ENCODE measurements at places on chromosomes 12 and 14. TPM values are rescaled to one million over a fixed set of nuclear protein-coding genes. Genes with fewer than 3 reads are reported as not detected.

- H3K27ac ChIP-seq: peak overlapping the region; percentile 37
- no peak overlapping the region for H3K4me3 ChIP-seq
- H3K4me1 ChIP-seq: peaks cover 32% of the 10 kb centered on the region
- H3K36me3 ChIP-seq: peaks cover 70% of the 10 kb centered on the region
These were observed 15.9 kb downstream of the RAB35 start for GRCh38 chr12:120100630-120101029.

DNA sequence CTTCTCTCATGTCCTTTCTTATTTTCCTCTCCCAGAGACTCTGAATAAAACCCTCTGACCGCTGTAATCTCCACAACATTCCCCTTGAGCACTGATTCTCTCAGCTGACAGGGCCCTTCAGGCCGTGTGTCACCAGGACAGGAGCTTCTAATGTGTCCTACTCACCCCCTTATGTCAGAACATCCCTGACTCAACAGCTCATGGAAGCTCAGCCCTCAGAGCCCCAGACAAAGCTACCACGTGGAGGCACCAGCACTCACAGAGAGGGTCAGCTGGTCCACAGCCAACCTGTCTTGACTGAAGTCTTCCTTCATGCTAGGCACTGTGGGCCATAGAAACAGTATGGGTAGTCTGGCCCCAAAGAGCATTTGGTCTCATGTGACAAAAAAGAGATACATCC is 49.8 kb downstream of the SMUG1 start:
- H3K36me3 ChIP-seq: no peaks in the 10 kb centered on the region
- H3K4me1 ChIP-seq: no peaks in the 10 kb centered on the region
- H3K4me3 ChIP-seq: no peak overlapping the region
- DNase-seq: no peak

Gene KHNYN
- total RNA-seq: 27.3 TPM

DNA sequence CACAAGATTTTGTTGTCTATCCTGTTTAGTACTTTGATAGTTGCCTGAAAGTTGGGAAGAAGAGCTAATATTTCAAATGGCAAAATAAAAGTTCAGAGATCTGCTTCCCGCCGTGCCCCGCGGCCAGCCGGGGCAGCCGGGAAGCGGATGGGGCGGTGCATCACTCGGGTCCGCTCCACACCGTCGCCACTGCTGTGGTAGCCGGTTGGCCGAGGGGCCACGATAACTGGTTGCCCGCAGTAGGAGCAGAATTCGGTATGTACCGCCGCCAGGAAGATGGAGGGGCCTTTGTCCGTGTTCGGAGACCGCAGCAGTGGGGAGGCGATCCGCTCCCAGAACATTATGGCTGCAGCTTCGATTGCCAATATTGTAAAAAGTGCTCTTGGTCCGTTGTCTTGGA is 427.2 kb upstream of the PDE3A start:
- H3K4me3 ChIP-seq: no peak overlapping the region
- no peak overlapping the region for H3K27ac ChIP-seq
- DNase-seq: no peak
- peaks cover 5% of the 10 kb centered on the region for H3K4me1 ChIP-seq
- H3K36me3 ChIP-seq: no peaks in the 10 kb centered on the region

Gene PLA2G1B
- 1.8 TPM for total RNA-seq

DNA sequence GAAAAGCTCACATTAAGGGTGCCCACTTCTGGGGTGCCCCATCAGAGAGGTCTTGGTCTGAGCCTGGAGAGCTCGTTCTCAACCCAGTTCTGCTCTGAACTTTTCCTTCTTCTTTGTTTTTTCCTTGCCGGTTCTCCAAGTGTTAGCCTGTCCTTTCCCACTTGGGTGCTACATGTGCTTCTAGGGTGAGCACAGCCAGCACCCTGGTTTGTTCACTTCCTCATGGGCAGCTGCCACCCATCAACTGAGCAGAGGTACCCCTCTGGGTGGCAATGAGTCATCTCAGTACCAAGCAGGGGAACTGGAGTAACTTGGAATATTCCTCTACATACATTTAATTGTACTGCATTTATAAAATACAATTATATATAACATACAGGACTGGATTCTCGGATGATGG is 3.9 kb upstream of the SYNE3 start:
- H3K4me3 ChIP-seq: no peak overlapping the region
- no peaks in the 10 kb centered on the region for H3K27me3 ChIP-seq
- peaks cover 57% of the 10 kb centered on the region for H3K4me1 ChIP-seq

Gene PHETA1
- total RNA-seq: 11.9 TPM

Gene TMEM30B
- 0.39 TPM for total RNA-seq

DNA sequence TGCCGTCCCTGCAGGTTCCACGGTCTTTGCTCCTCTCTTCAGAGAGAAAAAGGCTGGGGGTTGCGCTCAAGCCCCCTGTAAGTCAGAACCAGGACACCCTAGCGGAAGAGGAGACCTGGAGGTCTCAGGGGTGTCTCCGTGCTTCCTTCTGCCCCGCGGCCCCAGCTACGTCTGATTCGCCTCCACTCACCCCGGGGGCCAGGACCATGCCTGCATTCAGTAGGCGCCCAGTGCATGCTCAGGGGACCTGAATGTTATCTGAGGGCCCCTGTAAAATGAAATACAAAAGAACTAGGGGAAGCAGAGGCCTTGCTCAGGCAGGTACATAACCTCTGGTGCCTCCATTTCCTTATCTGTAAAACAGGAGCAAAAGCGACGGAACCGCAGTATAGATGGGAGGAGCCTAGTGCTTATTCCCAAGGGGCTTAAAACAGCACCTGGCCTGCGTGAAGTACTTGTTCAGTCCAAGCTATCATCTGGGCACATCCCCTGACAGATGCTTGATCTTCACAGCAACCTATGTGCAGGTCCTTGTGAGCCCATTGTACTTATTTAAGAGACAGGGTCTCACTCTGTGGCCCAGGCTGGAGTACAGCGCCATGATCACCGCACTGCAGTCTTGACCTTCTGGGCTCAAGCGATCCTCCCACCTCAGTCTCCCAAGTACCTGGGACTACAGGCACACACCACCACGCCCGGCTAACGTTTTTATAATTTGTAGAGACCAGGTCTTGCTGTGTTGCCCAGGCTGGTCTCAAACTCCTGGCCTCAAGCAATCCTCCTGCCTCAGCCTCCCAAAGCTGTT is 110.3 kb upstream of the NCOR2 start:
- H3K27me3 ChIP-seq: no peaks in the 10 kb centered on the region
- H3K27ac ChIP-seq: no peak overlapping the region
- H3K36me3 ChIP-seq: no peaks in the 10 kb centered on the region
- peaks cover 42% of the 10 kb centered on the region for H3K4me1 ChIP-seq

GRCh38 chr14:24339284-24340151 is at the start of gene RIPK3:
Gene RIPK3, minus strand, starts transcription at chr14:24339991. Its CDS starts 165 bp downstream, at chr14:24339826.
- no peaks in the 10 kb centered on the region for H3K36me3 ChIP-seq
- H3K27me3 ChIP-seq: peaks cover 20% of the 10 kb centered on the region
- peak within 1 kb of the TSS; percentile 61 for H3K4me3 ChIP-seq
- H3K4me1 ChIP-seq: peaks cover 17% of the 10 kb centered on the region

GRCh38 chr12:124411281-124411878 is 116.5 kb downstream of the RFLNA start:
- peaks cover 75% of the 10 kb centered on the region for H3K36me3 ChIP-seq
- DNase-seq: no peak
- no peak overlapping the region for H3K4me3 ChIP-seq
- H3K27me3 ChIP-seq: no peaks in the 10 kb centered on the region
- peaks cover 55% of the 10 kb centered on the region for H3K4me1 ChIP-seq

DNA sequence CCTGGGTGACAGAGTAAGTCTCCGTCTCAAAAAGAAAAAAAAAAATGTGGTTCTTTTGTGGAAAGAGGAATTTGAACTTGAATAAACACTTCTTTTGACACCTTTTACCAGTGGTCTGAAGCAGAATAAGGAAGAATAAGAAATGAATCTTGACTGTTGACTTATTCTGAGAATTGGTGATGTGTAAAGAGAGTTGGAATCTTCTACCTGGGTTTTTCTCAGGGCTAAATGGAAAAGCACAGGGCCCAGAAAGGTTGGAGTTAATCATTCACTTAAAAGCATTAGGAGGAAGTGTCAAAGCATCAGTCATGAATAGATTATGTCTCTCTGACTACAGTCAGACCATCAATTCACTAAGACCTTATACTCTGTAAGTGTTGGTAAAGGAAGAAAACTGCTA is 13.9 kb downstream of the PNMA1 start:
- no peaks in the 10 kb centered on the region for H3K27me3 ChIP-seq
- no peak overlapping the region for H3K27ac ChIP-seq
- H3K36me3 ChIP-seq: peaks cover 27% of the 10 kb centered on the region
- DNase-seq: no peak
- peaks cover 5% of the 10 kb centered on the region for H3K4me1 ChIP-seq

DNA sequence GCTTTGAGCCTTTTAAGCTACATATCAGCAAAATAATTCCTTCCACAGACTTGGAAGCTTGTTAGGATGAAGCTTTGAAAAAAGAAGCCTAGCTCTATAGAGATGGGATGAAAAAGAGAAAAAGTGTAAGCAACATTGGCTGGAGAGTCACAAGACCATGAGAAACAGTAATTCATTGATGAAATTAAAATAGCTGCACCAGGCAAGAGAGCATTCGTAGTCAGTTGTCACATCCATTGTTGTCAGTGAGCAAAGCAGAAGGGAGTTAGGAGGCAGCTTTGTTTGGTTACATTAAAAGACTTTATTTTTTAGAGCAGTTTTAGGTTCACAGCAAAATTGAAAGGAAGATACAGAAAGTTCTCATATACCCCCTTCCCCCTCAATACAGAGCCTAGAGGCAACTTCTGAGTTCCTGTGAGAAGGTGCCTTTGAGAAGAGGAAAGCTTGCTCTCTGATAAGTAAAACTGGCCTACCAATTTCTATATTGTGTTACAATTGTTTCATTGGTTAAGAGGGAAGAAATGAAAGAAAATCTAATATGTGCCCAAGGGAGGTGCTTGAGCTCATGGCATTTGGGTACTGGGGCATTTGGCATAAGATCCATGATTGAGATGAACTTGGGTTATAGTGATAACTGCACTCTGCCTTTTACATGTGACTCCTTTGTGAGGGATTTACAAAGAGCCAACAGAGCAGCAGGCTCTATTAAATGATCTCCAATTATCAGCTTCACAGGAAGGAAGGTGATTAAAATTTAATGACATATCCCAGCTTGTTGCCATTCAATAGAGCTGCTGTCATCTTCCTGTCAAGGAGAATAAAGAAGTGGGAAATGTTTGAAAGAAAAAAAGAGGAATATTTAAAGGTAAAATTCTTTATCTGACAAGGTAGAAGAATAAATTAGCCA is 361.3 kb upstream of the TMTC1 start:
- no peaks in the 10 kb centered on the region for H3K36me3 ChIP-seq
- no peak overlapping the region for H3K4me3 ChIP-seq
- no peak overlapping the region for H3K27ac ChIP-seq
- DNase-seq: no peak
- no peaks in the 10 kb centered on the region for H3K27me3 ChIP-seq
